ENCODE measurements at places on chromosomes 5 and 9.

DNA sequence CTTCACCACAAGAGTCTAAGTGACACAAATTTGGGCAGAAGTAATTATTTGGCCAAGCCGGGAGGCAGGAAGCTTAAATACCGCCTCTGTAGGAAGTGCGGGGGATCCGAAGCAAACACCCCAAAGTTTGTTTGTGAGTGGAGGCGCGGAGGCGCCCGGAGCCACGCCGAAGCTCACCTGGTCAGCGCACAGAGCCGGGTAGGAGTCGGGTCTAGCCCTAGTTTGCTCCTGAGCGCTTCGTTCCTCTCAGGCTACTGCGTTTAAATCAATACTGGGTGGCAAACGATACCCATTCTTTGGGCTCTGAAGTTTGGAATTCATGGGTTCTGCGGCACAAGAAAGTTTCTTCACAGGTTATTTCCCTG, 855 bp downstream of the MCC start:
- DNase-seq = no peak

DNA sequence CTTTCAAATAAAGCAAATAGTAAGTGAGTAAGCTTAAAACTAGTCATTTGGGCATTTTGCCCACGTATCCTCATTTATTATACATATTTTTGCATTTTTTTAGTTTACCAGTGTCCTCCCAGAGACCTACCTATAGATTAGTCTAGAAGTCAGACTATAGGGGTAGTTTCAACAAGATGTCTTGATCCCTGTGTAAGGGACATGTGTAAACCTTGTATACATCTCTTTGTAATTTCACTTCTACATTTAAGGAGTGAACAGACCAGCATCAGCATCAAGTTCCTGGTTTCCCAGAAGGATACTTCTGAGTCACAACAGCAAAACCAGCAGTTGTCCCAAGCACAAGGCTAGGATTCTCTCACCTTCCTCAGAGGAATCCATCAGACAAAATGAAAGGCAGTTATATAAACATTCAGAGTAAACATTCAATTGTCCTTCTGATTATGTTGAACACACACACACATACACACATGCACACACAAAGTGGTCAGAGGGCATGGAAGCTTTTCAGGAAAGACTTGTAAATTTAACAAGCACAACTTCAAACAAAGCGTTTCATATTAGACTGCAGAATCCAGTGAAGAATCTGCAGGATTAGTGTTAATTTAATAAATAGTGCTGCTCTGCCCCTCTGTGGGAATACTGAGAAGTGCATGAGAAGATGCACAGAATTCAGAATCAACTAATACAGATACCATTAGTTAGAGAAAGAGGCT, 55.4 kb downstream of the HINT1 start:
- no peak for DNase-seq

DNA sequence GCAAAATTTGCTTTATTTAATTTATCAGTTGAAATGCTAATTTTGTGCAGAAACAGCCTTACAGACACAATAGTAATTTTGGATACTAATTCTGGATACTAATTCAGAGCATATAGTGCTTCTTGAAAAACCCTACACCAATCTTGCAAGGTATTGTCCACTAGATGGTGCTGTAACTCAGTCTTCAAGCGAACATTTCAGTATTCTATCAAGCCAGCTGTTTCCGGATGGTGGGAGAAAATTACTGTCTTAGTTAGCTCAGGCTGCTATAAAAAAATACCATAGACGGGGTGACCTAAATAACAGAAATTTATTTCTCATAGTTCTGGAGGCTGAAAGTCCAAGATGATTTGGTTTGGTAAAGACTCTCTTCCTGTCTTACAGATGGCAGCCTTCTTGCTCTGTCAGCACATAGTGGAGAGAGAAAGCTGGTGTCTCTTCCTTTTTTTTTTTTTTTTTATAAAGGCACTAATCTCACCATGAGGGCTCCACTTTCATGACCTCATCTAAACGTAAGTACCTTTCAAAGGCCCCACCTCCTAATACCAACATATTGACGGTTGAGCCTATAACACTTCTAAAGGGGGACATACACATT, 1306.5 kb upstream of the CDH9 start:
- no peak for DNase-seq

- DNase-seq = no peak
Observed at GRCh38 chr9:113593682-113594281, 130.3 kb downstream of the RGS3 start.

- peak; percentile 67 for DNase-seq
Observed at GRCh38 chr9:4762108-4762885, 21.3 kb upstream of the AK3 start.

DNA sequence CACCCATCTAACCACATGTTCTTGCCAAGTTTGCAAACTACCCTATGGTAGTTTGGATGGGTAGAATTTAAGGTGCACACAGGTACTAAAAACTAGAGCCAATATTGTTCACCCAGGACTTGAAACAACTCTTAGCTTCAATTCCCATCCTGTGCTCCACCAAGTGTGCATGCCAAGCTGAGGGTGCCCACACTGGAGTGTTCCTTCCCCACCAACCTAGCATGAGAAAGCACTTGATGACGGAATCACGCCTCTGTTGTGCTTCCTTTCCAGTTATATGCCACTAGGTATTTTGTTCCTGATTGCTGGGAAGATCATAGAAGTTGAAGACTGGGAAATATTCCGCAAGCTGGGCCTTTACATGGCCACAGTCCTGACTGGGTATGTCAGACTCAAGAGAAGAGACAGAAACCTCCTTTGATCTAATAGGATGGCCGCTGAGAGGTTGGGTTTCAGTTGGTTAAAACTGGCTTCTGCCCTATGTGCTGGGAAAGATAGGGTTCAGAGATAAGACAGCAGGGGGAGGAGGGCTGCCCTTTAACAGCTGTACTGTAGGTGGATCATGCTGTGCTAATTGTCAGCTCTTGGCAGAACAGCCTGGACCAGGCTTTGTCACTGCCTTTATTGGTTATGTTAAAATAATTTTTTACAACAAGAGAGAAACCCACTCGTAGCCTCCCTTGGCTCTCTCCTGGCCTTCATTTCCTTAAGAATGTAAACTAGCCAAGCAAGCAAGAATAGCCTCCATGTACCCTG, 83.5 kb downstream of the SLC1A1 start:
- no peak for DNase-seq

- DNase-seq = no peak
Observed at GRCh38 chr5:176501333-176501732, 35.9 kb downstream of the RNF44 start.

GRCh38 chr5:132455614-132456115, 34.9 kb downstream of the IRF1 start:
- no peak for DNase-seq

GRCh38 chr5:144352732-144353317, 182.2 kb downstream of the KCTD16 start:
- no peak for DNase-seq

DNA sequence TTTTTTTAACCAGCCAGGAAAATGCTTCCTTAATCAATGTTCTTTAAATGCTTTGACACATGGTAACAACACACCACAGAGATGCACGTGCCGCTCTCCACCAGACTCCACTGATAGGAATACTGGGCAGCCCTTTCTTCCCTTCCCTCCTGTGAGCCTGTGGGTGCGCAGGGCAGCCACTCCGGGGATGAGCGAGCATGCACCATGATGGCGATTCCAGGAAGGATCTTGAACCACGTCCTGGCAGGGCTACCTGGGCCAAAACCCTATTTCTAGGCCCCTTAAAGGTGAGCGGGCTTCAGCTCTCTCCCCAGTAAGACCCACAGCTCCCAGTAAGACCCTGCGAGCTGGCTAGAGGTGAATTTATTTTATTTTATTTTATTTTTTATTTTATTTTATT, 128.2 kb downstream of the MVB12B start:
- no peak for DNase-seq

DNA sequence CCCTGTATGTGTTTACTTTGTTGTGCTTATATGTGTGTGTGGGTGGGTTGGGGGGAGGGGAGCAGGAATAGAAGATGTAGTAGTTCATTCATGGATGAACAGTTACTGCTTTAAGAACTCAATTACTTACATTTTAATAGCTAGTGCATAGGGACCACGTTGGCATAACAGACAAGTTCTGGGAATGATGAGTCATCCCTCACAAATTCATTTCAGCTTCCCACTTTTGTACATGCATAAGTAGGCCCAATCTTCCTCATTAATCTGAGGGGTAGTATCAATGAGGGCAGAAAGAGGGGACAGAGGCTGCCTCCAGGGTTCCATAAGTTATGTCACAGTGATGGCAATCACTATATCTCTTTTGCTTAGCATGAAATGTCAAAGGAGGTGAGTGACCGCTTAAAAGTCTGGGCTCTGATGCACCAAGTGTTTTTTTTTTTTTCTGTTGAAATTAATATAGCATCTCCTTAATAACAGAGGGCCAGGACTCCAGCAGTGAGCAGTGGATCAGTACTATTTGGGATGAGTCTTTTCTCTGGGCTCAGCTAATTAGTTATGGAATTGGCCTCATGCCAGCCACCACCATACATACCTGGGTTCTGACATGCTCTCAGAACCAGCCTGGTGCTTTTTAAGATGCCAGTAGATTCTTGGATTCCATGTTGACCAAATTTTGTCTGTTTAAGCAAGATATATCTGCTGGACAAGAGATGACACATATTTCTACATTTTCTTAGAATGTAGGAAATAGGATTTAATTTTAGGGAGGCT, 37.1 kb downstream of the PRDM6 start:
- no peak for DNase-seq

GRCh38 chr5:78293851-78294247, 649 bp downstream of the AP3B1 start:
- no peak for DNase-seq

DNA sequence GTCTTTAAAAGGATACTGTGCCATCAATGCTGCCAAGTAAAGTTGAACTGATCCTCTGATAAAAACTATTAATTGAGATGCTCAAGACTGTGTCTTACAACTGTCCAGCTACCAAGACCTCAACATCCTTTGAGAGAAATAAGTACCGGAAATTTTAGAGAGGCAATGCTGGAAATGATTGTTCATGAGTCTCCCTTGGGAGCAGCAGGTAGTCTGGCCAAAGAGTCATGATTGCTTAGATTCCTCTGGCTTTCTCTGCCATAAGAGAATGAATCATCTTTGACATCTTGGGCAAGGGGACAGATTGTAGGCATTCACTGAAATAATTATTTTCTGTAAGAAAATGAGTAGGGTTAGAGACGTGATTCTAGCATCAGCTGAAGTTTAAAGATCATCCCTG, 466.6 kb upstream of the DAB2 start:
- DNase-seq = no peak

GRCh38 chr5:66840511-66841013, 244.4 kb downstream of the MAST4 start:
- DNase-seq = no peak

GRCh38 chr9:111161015-111161415, 122.7 kb upstream of the LPAR1 start:
- DNase-seq = no peak

GRCh38 chr5:77669677-77670076, 31.2 kb upstream of the OTP start:
- no peak for DNase-seq

GRCh38 chr9:118670011-118670953, 699.0 kb downstream of the BRINP1 start:
- DNase-seq = no peak

GRCh38 chr5:175695161-175696126, 37.6 kb downstream of the HRH2 start:
- no peak for DNase-seq

DNA sequence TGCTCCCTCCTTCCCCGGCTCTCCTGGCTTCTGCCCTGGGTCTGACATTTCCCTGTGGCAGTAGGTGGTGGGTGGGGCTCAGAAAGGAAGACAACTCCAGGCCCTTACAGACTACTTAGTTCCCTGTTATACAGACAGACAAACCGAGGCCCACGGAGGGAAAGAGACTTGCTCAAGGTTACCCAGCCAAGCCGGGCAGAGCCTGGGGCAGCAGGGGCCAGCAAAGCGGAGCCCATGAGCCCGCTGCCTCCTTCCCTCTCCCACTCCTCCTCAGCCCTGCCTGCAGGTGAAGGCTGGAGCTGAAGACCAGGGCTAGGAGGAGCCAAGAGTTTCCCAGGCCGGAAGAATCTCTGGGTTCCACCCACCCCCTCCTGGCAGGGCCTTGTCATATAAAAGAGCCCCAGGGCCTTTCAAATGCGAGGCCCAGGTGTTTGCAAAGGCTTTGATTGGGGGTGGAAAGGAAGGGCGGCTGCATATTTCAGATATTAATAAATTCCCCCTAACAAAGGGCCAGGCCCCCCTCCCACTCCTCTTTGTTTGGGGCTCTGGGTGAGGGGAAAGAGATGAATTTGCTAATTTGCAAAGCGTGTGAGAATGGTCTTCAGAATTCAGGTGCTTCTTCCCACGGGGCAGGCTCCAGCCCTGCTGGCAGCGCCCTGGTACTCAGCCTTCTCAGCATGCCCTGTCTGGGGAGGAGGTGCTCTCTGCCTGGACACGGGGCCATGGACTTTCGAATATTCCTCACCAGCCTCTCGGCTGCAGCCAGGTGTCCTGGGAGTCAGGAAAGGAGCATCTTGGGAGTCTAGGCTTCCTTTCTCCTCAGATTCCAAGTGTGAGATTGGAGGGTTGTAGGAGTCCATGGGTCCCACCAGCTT, 21.5 kb downstream of the SLC6A7 start:
- no peak for DNase-seq

DNA sequence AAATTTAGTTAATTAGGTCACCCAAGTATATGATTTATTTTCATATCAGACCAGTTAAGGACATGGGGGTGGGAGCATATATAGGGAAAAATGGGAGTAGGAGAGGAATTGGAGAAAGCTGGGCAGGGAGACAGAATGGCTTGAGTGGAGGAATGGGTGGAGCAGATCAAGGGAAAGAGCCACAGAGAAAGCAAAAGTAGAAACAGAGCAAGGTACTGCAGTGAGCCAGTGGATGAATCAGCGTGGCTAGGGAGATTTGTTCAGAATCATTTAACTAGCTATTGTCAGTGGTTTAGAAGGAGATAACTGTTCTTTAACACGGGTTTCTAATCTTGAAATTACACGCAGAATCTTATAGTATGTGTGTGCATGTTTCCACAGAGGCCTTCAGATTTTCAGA, 37.4 kb downstream of the SNX24 start:
- DNase-seq = no peak

DNA sequence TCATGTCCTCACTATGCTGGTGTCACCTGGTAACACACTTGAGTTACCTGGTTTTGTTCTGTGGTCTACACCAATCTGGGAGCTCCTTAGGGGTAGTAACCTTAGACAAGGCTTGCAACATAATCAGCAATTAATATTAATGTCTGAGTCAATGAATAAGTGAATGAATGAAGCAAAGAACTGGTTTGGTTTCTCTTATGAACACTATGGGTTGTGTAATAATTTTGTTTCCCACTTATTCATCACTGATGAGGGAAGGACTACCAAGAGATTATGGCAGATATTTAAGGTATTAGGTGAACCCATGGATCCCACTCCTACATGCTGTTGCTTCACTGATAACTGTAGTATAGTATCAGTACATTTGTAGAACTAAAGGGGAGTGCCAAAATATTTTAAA, 116.0 kb downstream of the SLC12A2 start:
- no peak for DNase-seq

DNA sequence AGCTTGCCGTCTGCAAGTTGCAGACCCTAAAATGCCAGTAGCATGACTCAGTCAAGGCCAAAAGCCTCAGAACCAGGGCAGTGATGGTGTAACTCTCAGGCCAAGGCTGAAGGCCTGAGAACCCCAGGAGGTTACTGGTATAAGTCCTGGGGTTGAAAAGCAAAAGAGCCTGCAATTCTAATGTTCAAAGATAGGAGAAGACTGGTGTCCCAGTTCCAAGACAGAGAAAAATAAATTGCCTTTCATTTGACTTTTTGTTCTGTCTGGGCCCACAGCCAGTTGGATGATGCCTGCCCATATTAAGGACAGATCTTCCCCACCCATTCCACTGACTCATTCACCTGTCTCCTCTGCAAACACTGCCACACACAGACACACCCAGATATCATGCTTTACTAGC, 673.2 kb downstream of the CDH18 start:
- DNase-seq = no peak

All from stimulated activated CD8-positive, alpha-beta memory T cell treated with anti-CD3 and anti-CD28 coated beads, Interleukin-15, amount 100 ng/mL, for 4 hours (primary cell).